Heart left ventricle (tissue), 16 donors: ENCODE measurements at places on chromosomes 16 and 17. TPM values are rescaled to one million over a fixed set of nuclear protein-coding genes. Genes with fewer than 3 reads are reported as not detected.

Gene HSD11B2
- 1.00 TPM for total RNA-seq

Gene KRT222
- total RNA-seq = not detected

Gene CHST6
- 1.1 TPM for total RNA-seq

Gene GPR139
- not detected for total RNA-seq

Gene NTN3
- total RNA-seq = 0.50 TPM

Gene NECAB2
- 0.37 TPM for total RNA-seq

DNA sequence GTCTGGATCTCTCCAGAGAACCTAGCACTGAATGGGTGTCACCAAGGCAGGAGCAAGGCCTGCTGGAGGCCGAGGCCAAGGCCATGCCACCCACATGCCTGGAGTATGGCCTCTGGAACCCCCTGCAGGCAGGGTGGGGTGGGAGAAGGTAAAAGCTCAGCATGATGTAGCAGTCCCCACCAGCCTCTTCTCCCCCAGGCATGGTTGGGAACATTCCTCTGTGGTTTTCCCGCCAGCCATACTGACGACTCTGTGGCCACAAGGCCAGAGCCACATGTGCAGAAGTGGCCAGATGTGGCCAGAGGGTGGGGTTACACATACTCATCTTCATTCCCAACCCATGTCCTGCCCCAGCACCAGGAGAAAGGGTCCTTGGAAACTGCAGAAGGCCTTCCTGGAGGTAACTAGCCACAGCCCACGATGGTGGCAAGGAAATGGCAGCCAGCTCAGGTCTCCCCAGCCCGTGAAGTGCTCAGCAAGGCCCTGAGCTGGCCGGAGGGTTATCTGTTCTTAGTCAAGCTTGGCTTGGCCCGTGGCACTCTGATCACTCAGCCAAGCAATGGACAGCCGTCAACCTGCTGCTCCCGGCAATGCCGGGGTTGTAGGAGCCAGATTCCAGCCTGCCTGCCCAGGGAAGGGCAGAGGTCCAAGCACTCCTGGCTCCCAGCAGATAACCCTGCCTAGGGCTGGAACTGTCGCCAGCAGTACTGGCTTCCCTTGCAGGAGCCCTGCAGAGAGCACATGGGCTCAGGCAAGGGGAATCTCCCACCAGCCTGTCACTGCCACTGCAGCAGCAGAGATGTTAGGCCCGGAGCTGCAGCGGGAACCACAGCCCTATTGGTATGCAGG is 26.1 kb downstream of the HDAC5 start:
- no peak overlapping the region for H3K4me3 ChIP-seq
- peak; percentile 91 for DNase-seq
- peaks cover 60% of the 10 kb centered on the region for H3K4me1 ChIP-seq
- no peaks in the 10 kb centered on the region for H3K36me3 ChIP-seq

DNA sequence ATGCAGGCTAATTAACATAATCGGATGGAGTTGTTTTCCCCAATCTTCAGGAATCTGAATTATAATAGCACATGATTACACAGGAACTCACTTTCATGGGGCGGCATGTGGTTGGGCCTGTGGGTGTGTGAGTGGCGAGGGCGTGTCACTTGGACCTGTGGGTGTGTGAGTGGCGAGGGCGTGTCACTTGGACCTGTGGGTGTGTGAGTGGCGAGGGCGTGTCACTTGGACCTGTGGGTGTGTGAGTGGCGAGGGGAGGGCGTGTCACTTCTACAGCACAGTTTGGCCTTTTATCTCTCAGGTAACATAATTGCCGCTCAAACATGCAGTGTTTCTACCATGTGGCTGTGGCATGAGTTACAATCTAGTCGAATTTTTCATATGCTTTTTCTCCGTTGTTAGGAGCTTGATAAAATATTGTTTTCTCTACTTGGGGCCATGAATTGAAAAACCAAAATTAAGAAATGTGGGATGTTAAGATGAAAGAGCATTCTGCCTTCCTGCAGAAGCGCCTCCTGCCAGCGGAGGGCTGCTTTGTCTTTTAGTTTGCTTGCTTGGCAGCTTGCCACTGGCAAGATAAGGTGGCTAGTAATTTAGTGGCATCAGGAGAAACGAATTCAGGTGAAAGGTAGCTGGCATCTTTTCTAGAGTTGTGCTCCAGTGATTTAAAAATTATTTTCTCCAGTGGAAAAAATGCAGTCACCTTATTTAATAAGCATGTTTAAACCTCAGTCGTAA is 36.2 kb downstream of the USP10 start:
- H3K4me3 ChIP-seq = no peak overlapping the region
- no peaks in the 10 kb centered on the region for H3K27me3 ChIP-seq
- H3K27ac ChIP-seq = no peak overlapping the region
- DNase-seq = peak; percentile 65
- peaks cover 33% of the 10 kb centered on the region for H3K4me1 ChIP-seq

DNA sequence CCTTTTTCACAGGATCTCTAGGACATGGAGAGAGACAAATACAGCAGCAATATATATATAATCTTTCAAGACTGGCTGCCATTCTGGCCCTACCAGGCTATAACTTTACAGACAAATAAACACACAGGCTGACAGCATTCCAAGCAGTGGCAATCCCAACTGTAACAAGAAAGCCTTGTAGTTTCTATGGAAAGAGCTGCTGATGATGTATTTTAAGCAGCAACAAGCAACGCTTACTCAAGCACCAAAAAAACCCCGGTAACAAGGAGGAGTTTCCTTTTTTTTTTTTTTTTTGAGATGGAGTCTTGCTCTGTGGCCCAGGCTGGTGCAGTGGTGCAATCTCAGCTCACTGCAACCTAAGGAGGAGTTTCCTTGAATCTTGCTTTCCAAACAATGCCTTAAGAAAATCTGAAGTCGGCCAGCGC is 23.2 kb downstream of the LSM12 start:
- H3K4me1 ChIP-seq = peaks cover 15% of the 10 kb centered on the region
- no peak overlapping the region for H3K4me3 ChIP-seq
- H3K27me3 ChIP-seq = no peaks in the 10 kb centered on the region
- peaks cover 16% of the 10 kb centered on the region for H3K36me3 ChIP-seq
- peak overlapping the region; percentile 80 for H3K27ac ChIP-seq

- no peaks in the 10 kb centered on the region for H3K36me3 ChIP-seq
- no peaks in the 10 kb centered on the region for H3K4me1 ChIP-seq
- no peak for DNase-seq
- H3K27ac ChIP-seq = no peak overlapping the region
- no peak overlapping the region for H3K4me3 ChIP-seq
- H3K27me3 ChIP-seq = no peaks in the 10 kb centered on the region
These were observed 36.4 kb upstream of the TMEM97 start for GRCh38 chr17:28282596-28282995.

GRCh38 chr17:40473573-40474365 is 27.7 kb downstream of the TNS4 start:
- peaks cover 7% of the 10 kb centered on the region for H3K4me1 ChIP-seq
- H3K27me3 ChIP-seq = no peaks in the 10 kb centered on the region
- DNase-seq = peak; percentile 4
- no peaks in the 10 kb centered on the region for H3K36me3 ChIP-seq

GRCh38 chr16:67672739-67673662 is 6.4 kb downstream of the C16orf86 start:
- H3K4me3 ChIP-seq = no peak overlapping the region
- H3K27ac ChIP-seq = peak overlapping the region; percentile 80

- no peak overlapping the region for H3K4me3 ChIP-seq
- peaks cover 6% of the 10 kb centered on the region for H3K4me1 ChIP-seq
- H3K36me3 ChIP-seq = no peaks in the 10 kb centered on the region
- no peaks in the 10 kb centered on the region for H3K27me3 ChIP-seq
- DNase-seq = peak; percentile 44
- H3K27ac ChIP-seq = no peak overlapping the region
These were observed 83.5 kb downstream of the ADCY9 start for GRCh38 chr16:4032768-4033167.

DNA sequence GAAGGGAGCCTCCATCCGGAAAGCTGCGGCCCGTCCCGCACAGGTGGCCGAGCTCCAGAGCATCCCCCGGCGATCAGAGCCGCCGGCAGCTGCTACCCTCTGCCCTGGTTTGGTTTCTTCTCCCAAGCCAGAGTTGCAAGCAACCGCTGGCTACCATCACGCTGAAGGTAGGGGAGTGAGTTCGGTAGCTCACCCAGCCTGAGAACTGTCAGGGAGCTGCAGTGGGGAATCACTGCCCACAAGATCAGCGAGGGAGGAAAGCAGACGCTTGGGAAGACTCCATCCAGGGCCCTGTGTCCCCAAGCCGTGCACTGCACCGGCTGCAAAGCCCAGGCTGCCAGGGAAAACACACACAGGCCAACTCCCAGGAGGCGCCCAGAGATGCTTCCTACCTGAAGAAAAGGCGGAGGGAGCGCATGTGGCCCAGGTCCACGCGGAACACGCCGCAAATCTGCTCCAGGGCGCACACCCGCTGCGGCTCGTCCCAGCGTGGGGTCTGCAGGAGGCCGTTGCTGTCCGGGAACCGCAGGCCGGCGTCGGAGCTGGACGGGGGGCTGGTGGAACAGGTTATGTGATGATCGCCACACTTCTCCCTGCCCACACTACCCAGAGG is 83.3 kb downstream of the TBC1D16 start:
- H3K4me1 ChIP-seq = no peaks in the 10 kb centered on the region
- DNase-seq = no peak
- H3K4me3 ChIP-seq = peak overlapping the region; percentile 5
- H3K27me3 ChIP-seq = no peaks in the 10 kb centered on the region
- no peak overlapping the region for H3K27ac ChIP-seq

DNA sequence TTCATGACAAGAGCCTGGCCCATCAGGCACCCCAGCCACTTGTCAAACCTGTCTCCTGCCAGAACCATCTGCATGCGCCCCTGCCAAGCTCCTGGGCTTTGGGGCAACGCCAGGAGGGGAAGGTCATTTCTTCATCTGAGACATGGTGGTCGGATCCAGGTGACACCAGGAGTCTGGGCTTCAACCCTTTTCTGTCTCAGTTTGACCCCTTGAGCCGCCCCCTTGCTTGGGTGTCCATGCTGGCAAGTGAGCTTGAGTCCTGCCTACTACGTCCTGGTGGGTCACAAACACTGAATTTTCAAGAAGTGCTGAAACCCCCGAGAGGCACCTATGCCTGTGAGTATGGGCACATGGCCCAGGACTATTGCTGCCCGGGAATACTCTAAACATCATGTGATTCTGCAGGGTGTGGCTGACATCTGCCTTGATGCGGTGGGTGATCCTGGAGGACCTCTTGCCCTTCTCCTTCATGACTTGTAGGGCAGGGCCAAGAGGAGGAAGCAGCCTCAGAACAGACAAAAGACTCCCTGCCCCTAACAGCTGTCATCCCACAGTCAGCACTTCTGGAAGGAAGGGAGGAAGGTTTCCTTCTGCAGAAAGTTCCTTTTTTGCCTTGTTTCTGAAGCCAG is 43.4 kb downstream of the TNFRSF13B start:
- DNase-seq = no peak
- H3K4me3 ChIP-seq = no peak overlapping the region
- H3K27ac ChIP-seq = no peak overlapping the region
- no peaks in the 10 kb centered on the region for H3K27me3 ChIP-seq

GRCh38 chr17:71632328-71632727 is 488.5 kb upstream of the SOX9 start:
- DNase-seq = no peak
- no peak overlapping the region for H3K27ac ChIP-seq
- H3K27me3 ChIP-seq = no peaks in the 10 kb centered on the region
- no peaks in the 10 kb centered on the region for H3K4me1 ChIP-seq

GRCh38 chr17:2901582-2901981 is 105.3 kb downstream of the RAP1GAP2 start:
- H3K36me3 ChIP-seq = no peaks in the 10 kb centered on the region
- peak; percentile 38 for DNase-seq
- H3K27me3 ChIP-seq = no peaks in the 10 kb centered on the region
- peak overlapping the region; percentile 88 for H3K27ac ChIP-seq
- no peak overlapping the region for H3K4me3 ChIP-seq

DNA sequence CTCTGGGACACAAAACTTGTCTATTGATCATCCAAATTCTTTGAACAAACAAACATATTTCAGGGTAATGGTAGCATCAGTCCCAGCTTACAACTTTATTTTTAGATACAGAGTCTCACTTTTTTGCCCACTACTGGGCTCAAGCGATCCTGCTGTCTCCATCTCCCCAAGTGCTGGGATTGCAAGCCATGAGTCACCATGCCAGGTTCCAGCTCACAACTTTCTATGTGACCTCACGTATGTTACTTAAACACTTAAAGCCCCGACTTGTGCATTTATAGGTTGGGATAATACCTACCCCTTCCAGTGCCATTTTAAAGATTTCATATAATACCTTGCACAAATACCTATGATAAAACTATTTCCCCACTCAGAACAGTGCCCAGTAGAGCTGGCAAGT is 42.0 kb upstream of the KSR1 start:
- H3K36me3 ChIP-seq = no peaks in the 10 kb centered on the region
- DNase-seq = no peak
- no peaks in the 10 kb centered on the region for H3K4me1 ChIP-seq
- H3K27ac ChIP-seq = no peak overlapping the region
- H3K4me3 ChIP-seq = no peak overlapping the region
- no peaks in the 10 kb centered on the region for H3K27me3 ChIP-seq

DNA sequence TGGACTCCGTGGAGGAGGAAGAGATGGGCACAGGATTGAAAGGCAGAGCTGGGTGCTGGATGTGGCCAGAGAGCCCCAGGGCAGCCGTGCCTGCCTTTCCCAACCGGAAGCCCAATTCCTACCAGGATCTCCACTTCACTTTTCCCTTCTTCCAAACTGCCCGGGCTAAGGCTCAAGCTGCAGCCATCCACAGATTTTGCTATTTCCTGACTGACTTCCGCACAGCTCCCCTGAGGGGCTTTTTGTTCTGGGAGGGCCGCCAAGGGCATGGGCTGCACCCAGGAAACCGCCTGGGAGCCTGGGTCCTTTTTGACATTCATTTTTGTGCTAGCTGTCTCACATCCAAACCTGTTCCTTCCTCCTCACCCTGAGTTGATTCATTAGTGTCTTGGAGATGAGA is 4.2 kb downstream of the SHISA6 start:
- no peak for DNase-seq
- H3K27me3 ChIP-seq = peaks cover 26% of the 10 kb centered on the region
- peak overlapping the region; percentile 4 for H3K27ac ChIP-seq
- no peaks in the 10 kb centered on the region for H3K4me1 ChIP-seq
- H3K36me3 ChIP-seq = no peaks in the 10 kb centered on the region
- H3K4me3 ChIP-seq = no peak overlapping the region

GRCh38 chr16:70018254-70018653 is 67.1 kb downstream of the CLEC18A start:
- H3K4me1 ChIP-seq = no peaks in the 10 kb centered on the region
- H3K36me3 ChIP-seq = peaks cover 75% of the 10 kb centered on the region
- H3K27ac ChIP-seq = no peak overlapping the region
- peak; percentile 38 for DNase-seq
- H3K27me3 ChIP-seq = no peaks in the 10 kb centered on the region
- H3K4me3 ChIP-seq = no peak overlapping the region

GRCh38 chr16:14600164-14600563 is 29.9 kb downstream of the PARN start:
- no peak overlapping the region for H3K4me3 ChIP-seq
- no peaks in the 10 kb centered on the region for H3K4me1 ChIP-seq
- peaks cover 97% of the 10 kb centered on the region for H3K36me3 ChIP-seq
- H3K27me3 ChIP-seq = no peaks in the 10 kb centered on the region
- no peak for DNase-seq
- H3K27ac ChIP-seq = no peak overlapping the region

DNA sequence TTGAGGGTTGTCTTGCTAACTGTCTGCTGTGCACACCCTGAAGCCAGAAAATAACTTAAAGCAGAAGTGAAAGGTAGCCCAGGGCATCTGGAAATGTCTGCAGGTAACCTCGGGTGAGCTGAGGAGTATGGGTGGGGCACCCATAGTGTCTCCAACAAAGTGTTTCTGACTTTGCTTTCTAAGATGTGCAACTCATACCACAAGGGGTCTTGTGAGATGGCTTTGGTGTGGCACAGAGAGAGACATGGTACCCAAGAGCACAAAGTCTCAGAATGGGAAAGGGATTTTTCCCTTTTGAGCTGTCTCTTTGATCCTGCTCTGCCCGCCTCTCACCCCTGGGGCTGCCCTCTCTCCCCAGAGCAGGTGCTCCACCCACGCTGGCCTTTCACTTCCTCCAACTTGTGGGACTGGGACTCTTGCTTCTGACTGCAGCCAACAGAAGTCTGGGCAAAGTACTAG is 6.9 kb downstream of the CHD9 start:
- DNase-seq = peak; percentile 67
- no peaks in the 10 kb centered on the region for H3K36me3 ChIP-seq
- peak overlapping the region; percentile 16 for H3K27ac ChIP-seq
- no peak overlapping the region for H3K4me3 ChIP-seq
